ENCODE measurements at places on chromosomes 11 and 22.

- H3K36me3 ChIP-seq: no peaks in the 10 kb centered on the region
- no peak overlapping the region for H3K27ac ChIP-seq
- H3K4me3 ChIP-seq: no peak overlapping the region
- DNase-seq: no peak
- no peaks in the 10 kb centered on the region for H3K27me3 ChIP-seq
- H3K4me1 ChIP-seq: no peaks in the 10 kb centered on the region
These were observed 19.2 kb upstream of the MUC5B start for GRCh38 chr11:1203505-1204271.

GRCh38 chr22:30455075-30455840, 16.6 kb downstream of the SEC14L3 start:
- H3K36me3 ChIP-seq: no peaks in the 10 kb centered on the region
- no peak overlapping the region for H3K4me3 ChIP-seq
- peaks cover 17% of the 10 kb centered on the region for H3K4me1 ChIP-seq
- H3K27me3 ChIP-seq: peaks cover 18% of the 10 kb centered on the region

- H3K27me3 ChIP-seq: no peaks in the 10 kb centered on the region
- H3K4me3 ChIP-seq: no peak overlapping the region
- DNase-seq: no peak
- no peaks in the 10 kb centered on the region for H3K36me3 ChIP-seq
These were observed 447.0 kb downstream of the AASDHPPT start for GRCh38 chr11:106524436-106524835.

DNA sequence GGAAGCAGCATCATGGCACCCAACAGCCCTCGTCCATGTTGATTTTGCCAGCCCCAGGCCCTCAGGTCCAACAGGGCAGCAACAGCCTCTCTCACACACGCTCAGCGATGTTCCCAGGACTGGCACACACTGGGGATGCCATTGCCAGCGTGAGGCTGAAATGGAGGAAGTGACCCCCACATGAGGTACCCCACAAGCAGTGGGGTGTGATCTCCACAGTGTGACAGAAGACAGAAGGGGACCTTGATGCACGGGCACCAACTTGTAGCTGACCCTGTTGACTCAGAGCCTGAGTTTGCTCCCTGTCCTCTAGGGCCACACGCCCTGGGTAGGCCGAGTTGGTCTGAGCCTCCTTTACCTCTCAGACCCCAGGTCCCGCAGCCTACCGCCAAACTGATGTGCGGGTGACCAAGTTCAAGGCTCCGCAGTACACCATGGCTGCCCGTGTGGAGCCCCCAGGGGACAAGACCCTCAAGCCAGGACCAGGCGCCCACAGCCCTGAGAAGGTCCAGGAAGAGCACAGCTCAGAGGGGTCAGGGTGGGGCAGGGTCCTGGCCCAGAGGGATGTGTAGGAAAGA, 6.2 kb downstream of the SCGB1C1 start:
- no peak for DNase-seq
- H3K4me1 ChIP-seq: peaks cover 28% of the 10 kb centered on the region
- no peak overlapping the region for H3K27ac ChIP-seq
- no peak overlapping the region for H3K4me3 ChIP-seq
- no peaks in the 10 kb centered on the region for H3K27me3 ChIP-seq
- peaks cover 18% of the 10 kb centered on the region for H3K36me3 ChIP-seq

DNA sequence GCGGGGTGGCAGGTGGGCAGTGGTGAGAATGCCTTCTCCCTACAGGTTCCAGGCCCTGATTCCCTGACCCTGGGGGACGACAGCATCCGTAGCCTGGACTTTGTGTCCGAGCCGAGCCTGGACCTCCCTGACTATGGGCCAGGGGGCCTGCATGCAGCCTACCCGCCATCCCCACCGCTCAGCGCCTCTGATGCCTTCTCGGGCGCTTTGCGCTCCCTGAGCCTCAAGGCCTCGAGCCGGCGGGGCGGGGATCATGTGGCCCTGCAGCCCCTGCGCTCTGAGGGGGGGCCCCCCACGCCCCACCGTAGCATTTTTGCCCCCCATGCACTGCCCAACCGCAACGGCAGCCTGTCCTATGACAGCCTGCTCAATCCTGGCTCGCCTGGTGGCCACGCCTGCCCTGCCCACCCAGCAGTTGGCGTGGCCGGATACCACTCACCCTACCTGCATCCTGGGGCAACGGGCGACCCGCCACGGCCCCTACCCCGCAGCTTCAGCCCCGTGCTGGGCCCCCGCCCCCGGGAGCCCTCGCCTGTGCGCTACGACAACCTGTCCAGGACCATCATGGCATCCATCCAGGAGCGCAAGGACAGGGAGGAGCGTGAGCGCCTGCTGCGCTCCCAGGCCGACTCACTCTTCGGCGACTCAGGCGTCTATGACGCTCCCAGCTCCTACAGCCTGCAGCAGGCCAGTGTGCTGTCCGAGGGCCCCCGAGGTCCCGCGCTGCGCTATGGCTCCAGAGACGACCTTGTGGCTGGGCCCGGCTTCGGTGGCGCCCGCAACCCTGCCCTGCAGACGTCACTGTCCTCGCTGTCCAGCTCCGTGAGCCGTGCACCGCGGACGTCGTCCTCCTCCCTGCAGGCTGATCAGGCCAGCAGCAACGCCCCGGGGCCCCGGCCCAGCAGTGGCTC, 7.9 kb downstream of the CCDC188 start:
- H3K27me3 ChIP-seq: no peaks in the 10 kb centered on the region
- no peak for DNase-seq
- H3K36me3 ChIP-seq: no peaks in the 10 kb centered on the region
- no peaks in the 10 kb centered on the region for H3K4me1 ChIP-seq
- H3K4me3 ChIP-seq: no peak overlapping the region
- no peak overlapping the region for H3K27ac ChIP-seq

GRCh38 chr22:38411016-38411415, 44.0 kb downstream of the KCNJ4 start:
- no peak overlapping the region for H3K4me3 ChIP-seq
- no peak overlapping the region for H3K27ac ChIP-seq
- H3K27me3 ChIP-seq: peaks cover 16% of the 10 kb centered on the region
- H3K4me1 ChIP-seq: no peaks in the 10 kb centered on the region
- no peak for DNase-seq
- H3K36me3 ChIP-seq: no peaks in the 10 kb centered on the region

GRCh38 chr11:44671234-44671633, 55.5 kb upstream of the TSPAN18 start:
- no peaks in the 10 kb centered on the region for H3K36me3 ChIP-seq
- peaks cover 20% of the 10 kb centered on the region for H3K27me3 ChIP-seq
- H3K4me1 ChIP-seq: peaks cover 16% of the 10 kb centered on the region
- no peak for DNase-seq

GRCh38 chr11:86577644-86578636, 94.5 kb downstream of the ME3 start:
- no peak for DNase-seq
- no peak overlapping the region for H3K4me3 ChIP-seq
- no peaks in the 10 kb centered on the region for H3K4me1 ChIP-seq
- no peaks in the 10 kb centered on the region for H3K27me3 ChIP-seq

GRCh38 chr11:100757646-100758045, 70.6 kb downstream of the ARHGAP42 start:
- no peak for DNase-seq
- H3K27me3 ChIP-seq: no peaks in the 10 kb centered on the region
- H3K4me1 ChIP-seq: no peaks in the 10 kb centered on the region
- H3K4me3 ChIP-seq: no peak overlapping the region
- H3K36me3 ChIP-seq: no peaks in the 10 kb centered on the region

DNA sequence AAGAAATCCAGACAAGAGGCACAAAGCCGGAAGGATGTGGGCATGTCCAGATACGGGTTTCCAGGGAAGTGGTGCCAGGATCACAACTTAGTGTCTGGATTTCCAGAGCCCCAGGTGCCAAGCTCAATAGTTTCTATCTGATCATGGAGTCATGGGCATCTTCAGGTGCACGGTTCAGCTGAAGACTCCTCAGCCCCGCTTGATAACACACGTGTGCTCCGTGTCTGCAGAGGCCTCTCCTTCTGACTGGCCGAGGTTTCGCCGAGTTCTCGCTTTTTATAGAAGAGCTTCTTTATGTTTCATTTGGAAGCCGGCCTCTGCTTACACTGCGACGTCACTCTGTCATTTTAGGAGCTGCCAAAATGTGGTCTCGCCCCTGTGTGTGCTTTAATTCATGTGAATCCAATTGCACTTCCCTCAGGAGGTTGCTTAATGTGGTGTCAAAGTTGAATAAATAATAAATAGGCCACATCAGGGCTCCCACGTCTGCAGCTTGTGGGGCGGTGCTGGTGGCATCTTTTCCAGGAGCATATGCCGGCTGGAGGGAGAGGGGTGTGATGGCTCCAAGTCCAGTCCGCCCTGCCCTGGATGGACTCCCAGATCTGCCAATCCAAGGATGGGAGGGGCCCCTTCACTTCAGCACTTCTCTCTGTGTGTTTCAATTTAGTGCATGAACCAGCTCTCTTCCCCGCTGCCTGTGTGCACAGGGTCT, 1410.8 kb downstream of the TBC1D22A start:
- no peak overlapping the region for H3K27ac ChIP-seq
- H3K4me3 ChIP-seq: no peak overlapping the region
- no peak for DNase-seq
- H3K36me3 ChIP-seq: no peaks in the 10 kb centered on the region
- no peaks in the 10 kb centered on the region for H3K4me1 ChIP-seq

- H3K27ac ChIP-seq: no peak overlapping the region
- no peak for DNase-seq
- H3K36me3 ChIP-seq: no peaks in the 10 kb centered on the region
- no peak overlapping the region for H3K4me3 ChIP-seq
- H3K27me3 ChIP-seq: peaks cover under 1% of the 10 kb centered on the region
These were observed 4.8 kb upstream of the TRIM6 start for GRCh38 chr11:5591613-5592012.

DNA sequence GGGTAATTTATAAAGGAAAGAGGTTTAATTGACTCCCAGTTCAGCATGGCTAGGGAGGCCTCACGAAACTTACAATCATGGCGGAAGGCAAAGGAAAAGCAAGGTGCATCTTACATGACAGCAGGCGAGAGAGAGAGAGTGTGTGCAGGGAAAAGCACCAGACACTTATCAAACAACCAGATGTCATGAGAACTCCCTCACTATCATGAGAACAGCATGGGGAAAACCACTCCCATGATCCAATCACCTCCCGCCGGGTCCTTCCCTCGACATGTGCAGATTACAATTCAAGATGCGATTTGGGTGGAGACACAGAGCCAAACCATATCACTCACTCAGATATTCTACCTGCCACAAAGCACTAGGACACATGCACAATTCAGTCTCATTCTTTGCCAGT, 48.1 kb upstream of the HMGXB4 start:
- peaks cover 1% of the 10 kb centered on the region for H3K27me3 ChIP-seq
- no peaks in the 10 kb centered on the region for H3K36me3 ChIP-seq
- H3K4me3 ChIP-seq: no peak overlapping the region
- no peak for DNase-seq
- no peak overlapping the region for H3K27ac ChIP-seq
- H3K4me1 ChIP-seq: no peaks in the 10 kb centered on the region

DNA sequence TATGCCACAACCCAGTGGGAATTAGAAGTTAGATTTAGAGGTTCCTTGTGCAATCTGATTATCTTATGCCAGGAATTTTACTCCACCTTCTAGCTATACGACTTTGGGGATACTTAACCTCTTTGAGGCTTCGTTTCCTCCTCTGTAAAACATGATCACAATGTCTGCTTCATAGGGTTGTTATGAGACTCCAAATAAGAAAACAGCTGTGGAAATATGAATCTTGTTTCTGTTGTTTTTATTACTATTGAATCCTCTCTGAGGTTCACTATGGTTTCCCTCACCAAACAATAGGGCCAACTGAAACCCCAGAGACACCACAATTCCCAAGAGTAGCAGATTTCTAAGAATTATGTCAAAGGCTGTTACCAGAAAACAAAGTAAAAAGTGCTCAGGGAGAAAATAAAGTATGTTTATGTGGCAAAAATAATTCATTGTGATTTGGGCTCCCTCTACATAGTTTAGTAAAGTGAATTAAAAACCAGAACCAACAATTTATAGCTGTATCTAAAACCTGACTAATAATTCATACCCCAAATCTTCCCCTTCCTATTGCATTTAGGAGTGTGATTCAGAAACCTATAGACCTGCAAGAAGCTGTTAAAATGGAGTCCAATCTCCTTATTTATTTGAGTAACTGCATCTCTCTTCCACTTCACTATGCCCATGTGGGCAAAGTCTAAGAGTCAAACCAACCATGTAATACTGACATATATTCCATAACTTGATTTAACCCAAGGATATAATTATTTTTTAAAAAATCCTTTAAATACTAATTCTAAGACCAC, 38.4 kb downstream of the AMBRA1 start:
- H3K27ac ChIP-seq: peak overlapping the region; percentile 72
- peak overlapping the region; percentile 28 for H3K4me3 ChIP-seq
- H3K4me1 ChIP-seq: peaks cover 54% of the 10 kb centered on the region
- H3K27me3 ChIP-seq: no peaks in the 10 kb centered on the region

- H3K27me3 ChIP-seq: no peaks in the 10 kb centered on the region
- DNase-seq: no peak
- H3K27ac ChIP-seq: no peak overlapping the region
- no peak overlapping the region for H3K4me3 ChIP-seq
- H3K4me1 ChIP-seq: no peaks in the 10 kb centered on the region
These were observed 15.0 kb downstream of the ALKBH3 start for GRCh38 chr11:43895601-43896000.

DNA sequence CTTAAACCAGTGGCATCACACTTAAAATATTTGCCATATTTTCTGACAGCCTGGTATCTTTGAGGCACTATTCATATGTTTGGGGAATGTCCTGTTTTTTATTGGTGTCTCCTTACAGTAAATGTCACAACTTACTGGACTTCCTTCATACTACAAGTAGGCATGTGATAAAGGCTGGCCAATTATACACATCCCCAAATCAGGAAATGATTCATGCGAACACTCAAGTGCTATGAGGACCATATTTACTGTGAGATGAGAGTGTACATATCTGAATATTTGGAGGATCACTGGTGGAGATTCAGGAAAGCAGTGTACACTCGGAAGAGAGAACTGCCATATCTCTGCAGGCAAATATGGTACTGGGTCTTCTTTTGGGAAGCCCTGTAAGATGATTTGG, 913.8 kb upstream of the CHORDC1 start:
- no peak overlapping the region for H3K4me3 ChIP-seq
- H3K36me3 ChIP-seq: no peaks in the 10 kb centered on the region
- H3K27ac ChIP-seq: no peak overlapping the region
- no peaks in the 10 kb centered on the region for H3K4me1 ChIP-seq
- DNase-seq: no peak

GRCh38 chr11:26412955-26413354, 81.0 kb downstream of the ANO3 start:
- H3K4me3 ChIP-seq: no peak overlapping the region
- no peak for DNase-seq
- no peaks in the 10 kb centered on the region for H3K27me3 ChIP-seq
- H3K27ac ChIP-seq: no peak overlapping the region
- H3K36me3 ChIP-seq: no peaks in the 10 kb centered on the region

DNA sequence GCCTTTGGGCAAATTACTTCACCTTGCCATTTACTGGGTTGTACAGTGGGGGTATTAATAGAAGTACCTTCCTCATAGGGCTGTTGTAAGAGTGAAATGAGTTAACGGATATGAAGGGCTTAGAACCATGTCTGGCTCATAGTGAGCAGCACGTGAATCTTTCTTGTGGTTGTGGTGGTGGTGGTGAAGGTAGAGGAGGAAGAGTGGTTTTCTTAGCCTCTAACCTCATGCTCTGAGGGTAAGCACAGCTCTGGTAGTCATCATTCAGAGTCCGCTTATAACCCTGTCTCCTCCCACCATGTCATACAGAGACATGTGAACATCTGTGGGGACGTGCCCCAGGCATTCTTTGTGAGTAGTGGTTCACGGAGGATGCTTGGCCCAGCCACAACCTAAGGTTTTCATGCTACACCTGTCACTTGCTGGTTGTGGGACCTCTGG, 43.6 kb downstream of the TEAD1 start:
- peak; percentile 55 for DNase-seq
- H3K4me1 ChIP-seq: peaks cover 9% of the 10 kb centered on the region
- peak overlapping the region; percentile 40 for H3K27ac ChIP-seq
